Activated B cell treated with CpG ODN at 0.5 μM for 24 hours (primary cell): ENCODE measurements at places on chromosomes 2 and 18.

DNA sequence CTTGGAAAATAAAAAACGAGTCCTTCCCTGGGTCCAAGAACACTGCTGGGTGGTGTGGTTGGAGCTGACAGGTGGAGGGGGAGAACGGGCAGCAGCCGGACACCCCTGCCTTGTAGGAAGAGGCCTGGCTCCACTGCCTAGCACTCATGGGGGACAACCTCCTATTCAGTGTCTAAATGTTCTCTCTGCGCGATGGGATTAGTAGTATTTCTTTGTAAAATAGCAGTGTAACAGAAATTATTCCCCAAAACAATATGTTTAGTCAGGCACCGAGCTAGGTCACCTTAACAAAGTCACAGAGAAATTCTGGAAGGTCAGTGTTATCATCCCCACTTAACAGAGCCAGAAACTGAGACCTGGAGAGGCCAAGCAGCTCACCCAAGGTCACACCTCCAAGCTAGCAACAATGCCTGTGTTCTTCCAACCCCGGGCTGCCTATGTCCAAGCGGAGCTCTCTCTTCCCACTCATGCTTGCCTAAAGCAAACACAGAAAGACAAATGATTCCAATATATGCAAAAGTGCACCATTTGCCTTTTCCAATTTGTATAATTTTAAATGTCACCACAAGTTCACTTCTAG lies 68.0 kb downstream of the STEAP3 start:
- DNase-seq: no peak

- no peak for DNase-seq
Measured at GRCh38 chr2:191791953-191792560, 54.8 kb downstream of the CAVIN2 start.

DNA sequence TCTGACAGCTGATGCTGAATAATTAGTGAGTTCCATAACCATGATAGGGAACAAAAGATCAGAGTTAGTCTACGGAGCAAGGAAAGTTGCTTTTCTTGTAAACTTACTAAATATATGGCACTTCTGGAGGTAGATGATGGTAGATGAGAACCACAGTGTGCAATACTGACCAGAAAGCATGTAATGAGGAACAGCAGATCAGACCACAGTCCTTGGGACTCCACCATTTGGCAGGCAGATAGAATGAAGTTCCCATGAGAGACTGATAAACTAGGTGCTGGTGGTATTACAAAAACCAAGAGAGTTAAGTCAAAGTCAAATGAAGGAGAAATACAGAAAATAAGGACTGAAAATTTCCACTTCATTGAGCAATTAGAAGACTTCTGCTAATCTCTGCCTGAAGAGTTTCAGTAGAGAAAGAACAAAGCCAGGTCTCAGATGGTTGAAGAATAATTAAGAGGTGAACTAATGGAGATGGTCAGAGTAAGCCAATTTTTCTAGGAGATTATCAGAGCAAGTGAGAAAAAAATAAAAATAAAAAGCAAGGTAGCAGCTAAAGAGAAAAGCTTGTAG lies 10.4 kb downstream of the CERKL start:
- no peak for DNase-seq

DNA sequence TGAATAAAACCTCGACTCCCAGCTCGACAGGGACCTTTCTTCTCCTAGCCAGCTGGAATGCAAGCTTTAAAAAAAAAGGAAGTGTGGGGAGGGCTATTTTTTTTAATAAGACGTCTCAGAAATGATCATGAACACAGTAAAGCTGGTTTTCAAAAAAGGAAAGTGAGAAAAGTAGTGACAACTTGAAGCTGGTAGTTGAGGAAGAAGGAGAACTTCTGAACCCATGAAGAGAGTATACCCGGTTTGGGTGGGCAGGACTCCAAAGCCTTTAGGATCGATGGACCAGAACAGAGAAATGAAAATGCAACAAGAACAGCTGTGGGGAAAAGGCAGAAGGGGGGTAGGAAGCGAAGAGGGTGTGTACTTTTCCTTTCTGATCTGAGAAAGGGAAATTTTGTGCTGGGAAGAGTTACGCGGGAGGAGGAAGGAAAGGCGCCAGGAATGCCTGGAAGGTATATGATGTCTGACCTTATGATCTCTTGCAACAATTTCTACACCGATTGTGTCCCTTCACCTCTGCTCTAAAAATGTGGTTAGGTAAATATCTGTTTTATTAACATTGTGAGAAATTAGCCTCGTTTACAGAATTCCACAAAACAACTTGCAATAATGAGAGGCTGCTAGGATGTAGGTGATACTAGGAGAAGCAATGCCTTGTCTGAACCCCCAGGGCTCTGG lies 22.6 kb upstream of the CYP1B1 start:
- DNase-seq: no peak

- DNase-seq: no peak
Measured at GRCh38 chr2:180657054-180657453, 323.4 kb upstream of the UBE2E3 start.

DNA sequence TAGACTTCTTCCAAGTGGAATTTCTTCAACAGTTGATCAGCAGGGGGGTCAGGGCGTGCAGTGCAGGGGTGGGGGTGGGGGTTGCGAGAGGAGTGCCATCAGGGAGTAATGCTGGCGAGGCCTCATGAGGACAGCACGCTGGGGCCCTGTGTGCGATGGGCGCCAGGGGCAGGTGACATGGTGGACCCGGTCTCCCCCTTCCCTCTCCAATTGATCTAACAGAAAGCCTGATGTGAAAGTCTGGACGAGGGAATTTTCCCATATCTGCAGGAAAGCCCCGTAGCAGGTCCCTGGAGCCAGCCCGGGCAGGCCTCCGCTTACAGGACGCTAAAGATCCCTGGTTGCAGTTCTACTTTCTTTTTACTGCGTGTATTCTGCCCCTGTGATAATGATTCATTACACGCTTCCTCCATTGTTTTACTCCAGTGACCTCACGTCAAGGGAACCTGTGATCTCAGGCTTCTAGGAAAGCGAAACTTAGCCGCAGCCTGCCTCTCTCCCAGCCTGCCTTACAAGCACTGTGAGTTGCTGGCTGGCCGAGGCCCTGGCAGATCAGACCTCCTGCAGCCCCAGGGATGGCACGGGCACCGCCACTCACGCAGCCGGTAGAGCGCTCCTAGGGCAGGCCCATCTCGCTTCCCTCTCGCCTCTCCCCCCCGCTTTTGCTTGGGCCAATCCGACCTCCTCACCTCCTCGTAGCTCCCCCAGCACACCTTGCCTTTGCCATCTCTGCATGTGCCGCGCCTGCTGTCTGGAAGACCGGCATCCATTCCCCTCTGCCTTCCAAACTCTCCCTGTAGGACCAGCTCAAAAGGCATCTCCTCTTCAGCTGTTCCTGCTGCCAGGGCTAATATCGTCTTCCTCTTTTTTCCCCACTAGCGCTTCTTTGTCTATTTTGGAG lies 19.2 kb downstream of the NEURL3 start:
- DNase-seq: peak; percentile 54

- DNase-seq: no peak
Measured at GRCh38 chr18:23521907-23522306, 18.6 kb downstream of the RMC1 start.
